Neuronal stem cell (in vitro differentiated cells): ENCODE measurements at places on chromosomes 2 and 18.
A peak's percentile ranks its signal among the peaks of the same experiment; 100 is the strongest.

GRCh38 chr2:10447300-10447894, 730 bp downstream of the ODC1 start:
- DNase-seq = no peak

DNA sequence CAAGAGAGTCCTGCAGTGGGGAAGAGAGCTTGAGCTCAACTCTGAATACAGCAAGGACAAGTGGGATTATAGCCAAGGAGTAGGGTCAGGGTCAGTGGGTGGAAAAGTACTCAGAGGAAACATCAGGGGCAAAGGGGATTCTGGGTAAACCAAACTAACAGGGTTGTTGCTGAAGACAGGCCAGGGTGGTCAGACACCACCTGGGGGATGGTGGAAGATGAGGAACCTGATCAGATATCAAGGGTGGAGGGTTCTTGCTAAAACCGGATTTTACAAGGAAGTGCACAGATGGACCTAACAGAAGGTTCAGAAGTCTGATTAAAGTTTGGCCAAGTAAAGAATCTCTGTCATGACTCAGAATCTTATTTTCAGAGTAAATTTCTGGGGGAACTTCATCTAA, 16.5 kb downstream of the OSBPL1A start:
- no peak for DNase-seq

GRCh38 chr2:88345842-88346241, 106.7 kb downstream of the FOXI3 start:
- DNase-seq = no peak

GRCh38 chr2:128303095-128303791, 15.4 kb downstream of the HS6ST1 start:
- no peak for DNase-seq

DNA sequence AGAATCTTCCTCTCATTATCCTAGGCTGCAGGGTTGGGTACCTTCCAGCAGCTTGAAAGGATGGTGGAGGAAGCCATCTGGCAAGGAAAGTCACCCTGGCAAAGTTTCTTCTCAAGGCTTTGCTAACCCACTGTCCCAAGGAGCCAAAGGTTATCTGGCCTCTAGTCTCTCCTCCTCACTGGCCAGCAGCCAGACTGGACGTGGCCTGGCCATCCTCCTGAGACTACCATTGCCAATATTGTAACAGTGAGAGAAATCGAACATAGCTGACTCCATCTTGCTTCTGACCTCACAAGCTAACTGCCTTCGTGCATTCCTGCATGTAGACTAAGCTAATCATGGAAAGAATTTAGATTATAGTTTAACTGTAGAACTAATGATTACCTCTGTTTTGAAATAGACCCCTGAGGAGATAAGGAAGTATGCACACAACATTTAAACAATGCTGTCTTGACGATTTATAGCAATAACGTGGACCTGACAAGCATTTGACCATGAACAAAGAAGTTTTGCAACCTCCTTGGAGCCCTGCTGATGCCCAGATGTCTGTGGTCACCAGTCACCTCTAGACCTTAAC, 7.8 kb upstream of the ANXA4 start:
- no peak for DNase-seq

GRCh38 chr2:176614930-176615329, 345.7 kb downstream of the MTX2 start:
- DNase-seq = no peak

DNA sequence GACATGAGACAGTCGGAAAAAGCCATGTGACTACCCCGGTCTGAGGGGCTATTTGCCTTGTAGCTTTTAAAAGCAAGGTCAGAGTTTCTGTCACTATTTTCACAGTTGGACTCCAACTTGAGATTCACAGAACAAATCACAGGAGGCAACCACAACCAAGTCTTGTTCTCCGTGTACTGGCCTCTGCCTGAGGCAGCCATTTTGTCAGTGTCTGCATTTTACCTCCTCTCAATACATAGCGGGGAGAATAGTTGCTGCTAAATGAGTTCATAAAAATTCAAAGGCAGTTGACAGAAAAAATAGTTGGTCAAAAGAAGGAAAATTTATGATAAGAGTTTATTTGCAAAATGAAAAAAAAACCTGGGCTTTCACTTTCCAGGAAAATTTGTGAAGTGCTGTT, 501.4 kb downstream of the CCDC85A start:
- no peak for DNase-seq

DNA sequence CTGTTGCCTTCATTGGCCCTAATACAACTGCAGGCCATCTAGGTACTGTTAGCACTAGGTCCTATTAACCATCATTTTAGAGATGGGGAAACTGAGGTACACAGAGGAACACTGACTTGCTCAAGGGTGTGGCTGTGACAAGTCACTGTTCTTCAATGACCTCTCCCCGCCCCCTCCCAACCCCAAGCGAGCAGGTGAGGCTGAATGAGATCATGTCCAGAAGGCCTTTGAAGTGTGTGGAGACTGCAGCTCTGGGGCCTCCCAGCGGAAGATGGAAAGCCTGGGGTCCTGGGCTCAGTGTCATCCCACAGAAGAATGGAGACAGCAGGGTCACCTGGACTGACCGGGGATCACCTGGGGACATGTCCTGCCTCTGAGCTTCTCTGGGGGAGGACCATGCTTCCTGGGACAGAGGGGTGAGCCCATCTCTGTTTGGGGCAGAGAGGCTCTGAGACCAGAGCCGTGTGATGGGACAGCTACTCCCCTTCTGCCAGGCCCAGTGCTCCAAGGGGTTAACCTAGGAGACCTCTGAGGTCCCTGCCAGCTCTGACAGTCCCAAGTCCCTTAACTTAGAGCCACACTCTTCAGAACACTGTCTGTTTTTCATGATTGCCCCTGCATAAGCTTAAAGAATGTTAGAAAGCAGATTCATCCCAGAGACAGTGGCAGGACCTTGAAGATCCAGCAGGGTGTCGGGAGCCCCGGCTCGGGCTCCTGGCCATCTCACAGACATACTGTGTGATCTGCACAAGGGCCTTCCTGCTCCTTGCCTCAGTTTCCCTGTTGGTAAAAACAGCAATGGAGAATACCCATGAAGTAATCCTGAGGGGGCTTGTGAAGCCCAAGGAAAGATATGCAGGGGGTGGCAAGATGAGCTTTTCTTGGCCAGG, 16.7 kb upstream of the FOSL2 start:
- no peak for DNase-seq

GRCh38 chr2:160590664-160591063, 97.1 kb upstream of the RBMS1 start:
- no peak for DNase-seq

GRCh38 chr2:151174127-151174526, 87.5 kb downstream of the RBM43 start:
- no peak for DNase-seq

DNA sequence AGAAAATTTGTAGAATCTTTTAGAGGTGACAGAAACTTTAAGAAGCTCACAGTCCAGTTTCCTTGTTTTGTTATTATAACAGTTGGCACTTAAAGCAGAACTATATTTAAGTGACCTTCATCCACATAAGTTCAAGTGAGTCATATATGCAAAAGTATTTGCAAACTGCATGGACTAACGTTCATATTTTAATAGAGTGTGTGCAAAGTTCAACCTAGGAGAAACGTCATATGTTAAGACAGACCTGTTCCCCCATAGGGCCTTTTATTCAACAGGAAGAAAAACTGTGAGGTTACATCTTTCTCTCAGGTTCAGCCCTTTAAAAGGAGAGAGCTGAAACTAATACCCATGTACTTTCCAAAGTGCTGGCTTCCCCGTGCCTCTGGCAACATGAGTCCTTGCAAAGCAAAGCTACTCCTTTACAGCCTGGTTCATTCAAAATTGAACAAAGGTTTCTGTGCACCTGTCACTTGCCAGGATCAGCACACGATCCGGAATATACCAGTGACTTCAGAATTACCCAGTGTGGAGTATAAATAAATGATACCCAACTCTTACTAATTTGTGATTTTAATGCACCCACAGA, 280.0 kb upstream of the RAB12 start:
- no peak for DNase-seq

GRCh38 chr2:68824831-68825230, 46.4 kb downstream of the BMP10 start:
- DNase-seq = no peak

DNA sequence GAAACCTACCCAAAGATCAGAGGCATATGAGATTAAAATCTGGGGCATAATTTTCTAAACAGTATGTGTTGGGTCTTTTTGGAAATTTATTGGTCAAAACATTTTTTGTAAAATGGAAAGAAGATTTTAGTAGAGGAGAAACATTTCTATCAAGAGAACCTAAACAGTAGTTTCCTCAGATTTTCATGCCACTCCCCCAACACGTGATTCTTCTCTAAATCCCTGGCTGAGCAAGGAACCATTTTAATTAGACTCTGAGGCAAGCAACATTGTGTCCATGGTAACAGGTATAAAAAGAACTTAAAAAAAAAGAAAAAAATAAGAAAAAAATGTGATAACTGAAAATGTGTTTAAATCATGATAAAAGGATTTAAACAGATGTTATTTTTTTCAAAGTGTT, 1105.2 kb upstream of the ZEB2 start:
- no peak for DNase-seq

DNA sequence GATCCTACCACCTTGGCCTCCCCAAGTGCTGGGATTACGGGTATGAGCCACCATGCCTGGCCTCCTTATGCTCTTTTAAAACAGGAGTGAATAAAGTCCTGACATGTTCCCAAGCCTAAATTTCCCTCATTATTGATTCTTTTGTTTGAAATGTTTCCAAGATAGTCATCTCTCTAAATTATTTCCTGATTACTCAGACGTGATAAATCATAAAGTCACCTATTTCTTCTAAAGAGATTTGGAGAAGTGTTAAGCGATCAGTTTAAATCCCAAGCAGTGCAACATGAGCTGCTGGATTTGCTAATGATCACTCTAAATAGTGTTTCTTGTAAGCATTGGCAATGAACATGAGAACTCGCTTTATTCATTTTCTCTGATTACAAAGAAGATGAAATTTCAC, 51.8 kb downstream of the PMAIP1 start:
- DNase-seq = no peak

DNA sequence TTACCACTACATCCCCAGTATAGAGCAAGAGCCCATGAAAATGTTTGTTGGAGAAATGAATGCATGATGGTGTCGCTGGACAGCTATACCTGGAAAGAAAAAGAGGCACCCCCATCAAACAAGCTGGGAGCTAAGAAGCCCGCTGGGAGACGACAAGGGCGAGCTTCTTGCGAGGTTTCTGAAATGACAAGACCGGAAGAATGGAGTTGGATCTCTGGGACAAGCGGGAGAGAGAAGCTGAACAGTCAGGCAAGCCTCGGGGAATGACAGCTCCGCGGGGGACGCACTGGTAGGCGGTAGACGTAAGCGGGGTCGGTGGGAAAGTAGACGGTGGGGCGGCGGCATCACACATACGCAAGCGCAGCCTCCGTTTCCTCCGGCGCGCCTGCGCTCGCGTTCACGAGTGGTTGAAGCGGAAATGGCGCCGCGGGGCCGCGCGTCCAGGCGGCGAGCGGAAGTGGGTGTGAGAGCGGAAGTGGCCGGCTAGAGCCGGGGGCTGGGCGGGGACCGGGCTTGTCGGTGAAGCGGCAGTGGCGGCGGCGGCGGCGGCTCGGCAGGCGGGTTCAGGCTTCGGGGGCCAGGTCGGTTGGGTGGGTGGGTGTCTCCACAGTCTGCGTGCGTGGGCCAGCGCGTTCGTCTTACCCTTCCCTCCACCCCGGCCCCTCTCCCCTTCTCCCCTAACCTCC, at the start of gene ARPC2:
Gene ARPC2, plus strand, starts transcription at position 516 of the 686 bp plus-strand sequence. CDS start 282 bp downstream, outside the sequence.
- DNase-seq = peak; percentile 87

DNA sequence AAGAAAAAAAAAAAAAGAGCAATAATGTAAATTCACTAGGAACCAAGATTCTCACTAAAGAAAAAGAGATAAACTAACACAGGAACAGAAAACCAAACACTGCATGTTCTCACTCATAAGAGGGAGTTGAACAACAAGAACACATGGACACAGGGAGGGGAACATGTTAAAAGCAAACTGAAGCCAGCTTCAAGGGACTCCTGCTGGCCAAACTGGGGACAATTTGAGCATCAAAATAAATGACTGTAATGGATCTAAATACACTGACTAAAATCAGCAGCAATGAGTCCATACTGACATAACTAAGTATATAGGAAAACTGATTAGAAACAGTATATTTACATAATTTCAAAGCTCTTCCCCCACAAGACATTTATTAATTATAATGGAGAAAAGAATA, 73.0 kb downstream of the FARSB start:
- no peak for DNase-seq

DNA sequence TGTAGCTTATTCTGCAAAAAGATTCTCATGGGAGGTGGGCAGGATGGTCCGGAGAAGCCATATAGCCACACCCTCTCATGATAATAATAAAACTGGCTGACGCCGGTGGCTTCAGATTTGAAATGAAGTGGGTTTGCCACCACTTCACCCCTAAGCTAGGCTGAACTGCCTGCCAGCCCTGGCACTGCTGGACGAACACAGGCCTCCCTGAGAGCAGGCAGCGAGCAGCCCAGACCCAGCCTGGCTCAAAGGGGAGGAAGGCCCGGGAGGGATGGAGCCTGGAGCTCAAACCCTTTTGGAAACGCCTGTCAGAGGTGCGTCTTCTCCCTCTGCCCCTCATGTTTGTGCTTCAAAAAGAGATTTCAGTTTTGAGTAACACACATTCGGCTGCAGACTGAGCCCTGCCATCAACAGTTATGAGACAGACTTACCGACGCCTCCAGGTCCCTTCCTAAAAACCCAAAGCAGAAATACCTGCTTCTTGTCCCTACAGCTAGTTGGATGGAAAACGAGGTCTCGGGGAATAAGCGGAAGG, 71.1 kb upstream of the HPCAL1 start:
- no peak for DNase-seq

- no peak for DNase-seq
Measured at GRCh38 chr18:6718267-6718666, 11.2 kb upstream of the ARHGAP28 start.

GRCh38 chr18:70390371-70391090, 101.7 kb downstream of the SOCS6 start:
- no peak for DNase-seq

DNA sequence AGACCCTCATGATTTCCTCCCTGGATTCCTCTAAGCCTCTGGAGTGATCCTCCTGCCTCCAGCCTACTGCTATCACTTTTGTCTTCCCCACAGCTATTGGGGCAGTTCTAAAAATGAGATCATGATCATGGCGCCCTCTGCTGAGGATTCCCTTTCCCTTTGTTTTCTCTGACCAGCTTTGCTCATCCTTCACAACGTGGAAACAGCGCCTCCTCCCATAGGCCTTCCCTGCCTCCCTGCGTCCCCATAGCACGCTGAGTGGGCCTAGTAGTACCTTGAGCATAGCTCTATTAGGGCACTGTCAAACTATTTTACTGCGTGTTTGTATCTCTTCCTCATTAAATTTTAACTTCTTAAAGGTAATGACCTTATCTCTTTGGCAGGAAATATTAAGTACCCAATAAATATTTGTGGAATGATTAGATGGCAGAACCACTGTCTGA, 207.0 kb upstream of the FANCL start:
- DNase-seq = peak; percentile 75

- no peak for DNase-seq
Measured at GRCh38 chr2:38039121-38039910, 36.6 kb downstream of the CYP1B1 start.

GRCh38 chr2:156333274-156333950, 891 bp upstream of the NR4A2 start:
- no peak for DNase-seq

- DNase-seq = no peak
Measured at GRCh38 chr2:9401646-9402371, 21.5 kb downstream of the ITGB1BP1 start.

- DNase-seq = no peak
Measured at GRCh38 chr18:51425475-51425874, 228.0 kb upstream of the MEX3C start.
